ENCODE measurements at places on chromosomes 7 and 10.

DNA sequence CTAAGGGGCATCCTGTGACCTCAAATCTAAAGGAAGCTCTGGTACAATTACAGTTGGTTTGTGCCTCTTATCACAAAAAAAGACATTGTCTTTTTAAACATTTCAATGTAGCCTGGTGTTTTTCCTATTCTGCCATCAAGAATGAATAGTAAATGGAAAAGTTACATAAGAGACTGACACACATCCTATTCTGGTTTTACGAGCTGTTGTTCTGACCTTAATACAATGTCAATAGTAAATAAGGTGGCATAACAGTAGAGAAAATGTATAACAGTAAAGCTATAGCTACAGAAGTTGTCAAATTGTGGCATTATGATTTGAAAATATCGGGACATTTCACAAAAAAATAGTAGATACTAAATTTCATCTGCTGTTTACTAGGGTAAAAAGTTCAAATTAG is 88.4 kb downstream of the NT5C2 start:
- DNase-seq, result no peak
- H3K4me3 ChIP-seq, result no peak overlapping the region
- H3K27me3 ChIP-seq, result no peaks in the 10 kb centered on the region
- peaks cover 19% of the 10 kb centered on the region for H3K36me3 ChIP-seq
- H3K4me1 ChIP-seq, result peaks cover 22% of the 10 kb centered on the region

GRCh38 chr10:98150544-98150943 is 16.1 kb downstream of the R3HCC1L start:
- peaks cover 17% of the 10 kb centered on the region for H3K36me3 ChIP-seq

DNA sequence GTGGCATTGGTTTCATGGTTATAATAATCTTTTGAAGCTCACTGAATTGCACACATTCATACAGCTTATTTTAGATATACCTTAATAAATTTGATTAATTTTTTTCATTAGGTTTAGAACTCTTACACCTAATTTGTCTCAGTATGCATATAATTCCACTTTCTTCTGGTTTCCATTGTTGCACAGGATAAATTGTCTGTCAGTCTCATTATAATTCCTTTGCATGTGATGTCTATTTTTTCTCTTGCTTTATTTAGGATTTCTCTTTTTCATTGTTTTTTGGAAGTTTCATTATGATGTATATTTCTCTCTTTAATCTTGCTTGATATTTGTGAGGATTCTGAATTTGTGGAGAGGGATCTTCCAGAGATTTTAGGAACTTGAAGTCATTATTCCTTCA is 84.7 kb downstream of the ARL5B start:
- H3K4me1 ChIP-seq, result no peaks in the 10 kb centered on the region
- H3K36me3 ChIP-seq, result no peaks in the 10 kb centered on the region
- no peak overlapping the region for H3K4me3 ChIP-seq
- no peaks in the 10 kb centered on the region for H3K27me3 ChIP-seq

DNA sequence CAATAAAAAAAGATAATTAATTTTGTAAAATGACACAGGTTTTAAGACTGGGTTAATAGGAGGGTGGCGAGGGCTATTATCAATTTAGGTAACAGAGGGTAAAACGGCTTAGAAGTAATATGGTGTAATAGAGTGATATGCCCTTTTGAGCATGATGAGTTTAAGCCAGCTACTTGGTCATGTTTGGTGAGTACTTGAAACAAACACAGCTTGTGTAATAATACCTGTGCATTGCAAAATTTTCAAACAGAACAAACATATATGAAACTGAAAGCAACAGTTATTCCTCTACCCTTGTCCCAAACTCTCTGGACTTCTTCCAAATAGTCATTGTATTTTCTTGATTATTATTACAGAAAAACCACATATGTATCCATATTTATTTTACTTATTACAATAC is 241.7 kb downstream of the MAGI2 start:
- H3K4me3 ChIP-seq, result no peak overlapping the region
- H3K27me3 ChIP-seq, result peaks cover 2% of the 10 kb centered on the region
- H3K4me1 ChIP-seq, result no peaks in the 10 kb centered on the region
- no peaks in the 10 kb centered on the region for H3K36me3 ChIP-seq
- DNase-seq, result no peak

- no peaks in the 10 kb centered on the region for H3K4me1 ChIP-seq
- no peaks in the 10 kb centered on the region for H3K27me3 ChIP-seq
- peaks cover 11% of the 10 kb centered on the region for H3K36me3 ChIP-seq
- no peak overlapping the region for H3K4me3 ChIP-seq
Measured at GRCh38 chr7:132225216-132226030, 350.8 kb downstream of the PLXNA4 start.

Data from chondrocyte (in vitro differentiated cells).